Activated CD4-positive, alpha-beta T cell treated with anti-CD3 and anti-CD28 coated beads, Interleukin-10, Interleukin-2, amounts not matched to agents 100 ng/mL and 50 ng/mL, durations not matched to agents 16 hours and 8 hours (primary cell): ENCODE measurements at places on chromosomes 4 and X.

GRCh38 chr4:32631831-32632230, 1911.7 kb downstream of the PCDH7 start:
- no peak for DNase-seq

DNA sequence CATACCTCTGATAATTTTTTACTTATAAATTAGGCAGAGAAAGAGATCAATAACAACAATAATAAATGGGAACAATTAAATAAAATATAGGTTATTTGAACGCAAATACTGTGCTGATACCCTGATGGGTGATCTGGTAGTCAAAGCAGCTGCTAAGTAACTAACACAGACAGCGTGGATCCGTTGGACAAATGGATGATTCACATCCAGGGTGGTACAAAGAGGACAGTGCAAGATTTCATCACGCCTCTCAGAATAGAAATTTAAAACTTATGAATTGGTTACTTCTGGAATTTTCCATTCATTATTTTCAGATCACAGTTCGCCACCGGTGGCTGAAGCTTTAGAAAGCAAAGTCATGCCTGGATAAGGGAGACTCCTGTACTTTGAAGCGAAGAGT, 1066.0 kb upstream of the ADGRL3 start:
- no peak for DNase-seq

DNA sequence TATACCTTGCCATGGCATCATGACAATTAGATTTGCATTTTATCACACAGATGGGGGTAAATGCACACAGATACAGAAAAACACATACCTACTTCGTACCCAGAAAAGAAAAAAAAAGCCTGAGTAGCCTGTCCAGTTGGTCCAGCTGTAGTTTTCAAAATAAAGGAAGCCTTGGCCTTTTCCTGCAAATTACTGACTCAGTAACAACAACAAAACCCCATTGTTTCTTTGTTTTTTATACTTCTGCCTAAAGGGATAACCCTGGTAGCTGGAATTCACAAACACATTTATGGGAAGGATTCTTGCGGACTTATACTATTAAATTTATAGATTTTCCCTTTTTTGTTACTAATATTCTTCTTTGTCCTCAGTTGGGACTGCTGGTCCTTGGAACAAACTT, 156.4 kb upstream of the PCDH10 start:
- no peak for DNase-seq

DNA sequence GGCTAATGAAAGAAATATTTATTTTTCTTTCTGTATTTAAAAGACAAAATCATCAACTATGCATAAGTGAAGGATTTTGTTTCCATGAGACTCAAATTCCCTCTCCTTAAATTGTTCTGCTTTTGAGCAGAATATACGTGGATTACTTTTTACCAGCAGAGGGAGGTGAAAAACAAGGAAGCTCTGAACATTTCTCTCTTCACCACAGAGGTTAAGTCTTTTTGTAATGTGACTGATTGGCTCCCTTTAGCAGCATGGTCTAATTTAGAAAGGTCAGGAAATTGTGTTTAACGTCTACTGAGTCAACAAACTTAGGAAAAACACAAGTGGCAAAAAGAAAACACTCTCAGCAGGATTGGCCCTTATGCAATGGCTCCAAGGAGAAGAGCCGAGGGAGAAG, 55.1 kb upstream of the F9 start:
- no peak for DNase-seq

GRCh38 chr4:143346206-143346605, 9.5 kb downstream of the GAB1 start:
- DNase-seq, result no peak

GRCh38 chr4:139809757-139810140, 144.1 kb downstream of the MGST2 start:
- no peak for DNase-seq

- no peak for DNase-seq
Measured at GRCh38 chr4:155529272-155529671, 137.4 kb upstream of the GUCY1A1 start.

- no peak for DNase-seq
Measured at GRCh38 chrX:23978491-23978890, 48.5 kb downstream of the KLHL15 start.

DNA sequence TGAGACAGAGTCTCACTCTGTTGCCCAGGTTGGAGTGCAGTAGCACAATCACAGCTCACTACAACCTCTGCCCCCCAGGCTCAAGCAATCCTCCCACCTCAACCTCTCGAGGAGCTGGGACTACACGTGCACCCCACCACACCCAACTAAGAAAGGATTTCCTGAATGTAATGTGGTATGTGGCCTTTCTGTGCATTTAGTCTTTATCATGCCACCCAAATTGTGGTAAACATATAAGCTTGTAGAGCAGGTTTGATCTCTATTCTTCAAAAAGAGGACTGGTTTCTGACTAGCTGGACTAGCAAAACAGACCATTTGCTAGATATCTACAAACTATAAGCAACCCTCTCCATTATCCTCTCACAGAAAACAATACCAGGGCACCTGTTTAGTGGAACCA, 33.6 kb downstream of the ELOVL6 start:
- no peak for DNase-seq

- DNase-seq, result no peak
Measured at GRCh38 chr4:86249074-86249473, 110.8 kb downstream of the MAPK10 start.

- peak; percentile 79 for DNase-seq
Measured at GRCh38 chrX:149631234-149632165, at the start of gene TMEM185A. TMEM185A (minus strand) TSS chrX:149631792; CDS start chrX:149631580, 212 bp downstream.

GRCh38 chrX:40166582-40166981, 68.8 kb upstream of the BCOR start:
- DNase-seq, result no peak

- DNase-seq, result no peak
Measured at GRCh38 chr4:174553031-174553430, 30.7 kb upstream of the HPGD start.

- DNase-seq, result peak; percentile 65
Measured at GRCh38 chr4:36332023-36332781, 50.8 kb downstream of the DTHD1 start.

GRCh38 chrX:103635436-103635835, 6.7 kb downstream of the TCEAL1 start:
- DNase-seq, result no peak

DNA sequence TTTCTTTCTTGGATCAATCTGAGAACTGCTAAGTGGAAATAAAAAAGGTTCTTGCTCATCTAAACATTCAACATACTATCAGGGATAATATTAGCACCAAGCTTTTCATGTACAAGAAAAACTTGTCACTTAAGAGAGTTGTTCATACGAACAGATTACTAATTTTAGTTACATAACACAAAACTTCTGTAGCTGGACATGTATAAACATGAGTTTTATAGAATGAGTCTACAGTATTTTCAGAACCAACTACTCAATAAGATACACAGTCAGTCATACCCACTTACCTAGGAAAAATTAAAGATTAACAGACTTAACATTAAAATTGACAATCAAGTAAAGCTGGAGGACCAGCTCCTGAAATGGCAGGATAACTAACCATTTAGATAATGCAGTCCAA, 540.1 kb upstream of the FAM241A start:
- no peak for DNase-seq

DNA sequence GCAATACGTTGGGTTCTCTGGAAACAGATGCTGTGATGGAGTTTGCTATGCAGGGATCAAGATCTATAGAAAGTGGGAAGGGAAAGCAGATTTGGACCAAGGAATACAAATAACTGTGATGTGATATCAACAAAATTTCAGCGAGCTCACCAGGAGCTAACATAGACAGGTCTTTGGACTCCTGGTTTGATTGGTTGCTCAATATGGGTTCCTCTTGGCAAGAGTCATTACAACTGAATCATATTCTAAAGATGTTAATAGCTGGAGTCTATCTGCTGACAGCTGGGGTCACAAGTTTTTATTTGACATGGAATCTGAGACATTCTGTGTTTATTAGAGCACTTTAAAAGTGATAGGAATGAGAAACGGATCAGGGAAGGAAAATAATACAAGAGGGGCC, 637.6 kb upstream of the GNPDA2 start:
- no peak for DNase-seq

DNA sequence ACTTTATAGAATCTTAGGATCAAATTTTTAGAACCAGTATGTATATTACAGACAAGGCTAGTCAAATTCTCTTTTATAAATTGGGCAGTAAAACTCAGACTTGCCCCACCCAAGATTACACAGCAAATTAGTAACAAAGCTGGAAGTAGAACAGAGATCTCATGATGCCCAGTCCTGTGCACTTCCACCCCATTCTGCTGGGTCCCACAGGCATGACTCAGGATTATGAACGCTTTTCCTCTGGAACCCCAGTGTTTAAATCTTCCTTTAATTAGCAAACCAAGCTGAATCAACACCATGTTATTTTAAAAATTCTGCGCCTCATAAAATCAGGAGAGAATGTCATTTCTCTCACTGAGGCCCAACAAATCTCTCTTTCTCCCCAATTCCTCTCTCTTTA, 1.5 kb upstream of the IL13RA2 start:
- no peak for DNase-seq

DNA sequence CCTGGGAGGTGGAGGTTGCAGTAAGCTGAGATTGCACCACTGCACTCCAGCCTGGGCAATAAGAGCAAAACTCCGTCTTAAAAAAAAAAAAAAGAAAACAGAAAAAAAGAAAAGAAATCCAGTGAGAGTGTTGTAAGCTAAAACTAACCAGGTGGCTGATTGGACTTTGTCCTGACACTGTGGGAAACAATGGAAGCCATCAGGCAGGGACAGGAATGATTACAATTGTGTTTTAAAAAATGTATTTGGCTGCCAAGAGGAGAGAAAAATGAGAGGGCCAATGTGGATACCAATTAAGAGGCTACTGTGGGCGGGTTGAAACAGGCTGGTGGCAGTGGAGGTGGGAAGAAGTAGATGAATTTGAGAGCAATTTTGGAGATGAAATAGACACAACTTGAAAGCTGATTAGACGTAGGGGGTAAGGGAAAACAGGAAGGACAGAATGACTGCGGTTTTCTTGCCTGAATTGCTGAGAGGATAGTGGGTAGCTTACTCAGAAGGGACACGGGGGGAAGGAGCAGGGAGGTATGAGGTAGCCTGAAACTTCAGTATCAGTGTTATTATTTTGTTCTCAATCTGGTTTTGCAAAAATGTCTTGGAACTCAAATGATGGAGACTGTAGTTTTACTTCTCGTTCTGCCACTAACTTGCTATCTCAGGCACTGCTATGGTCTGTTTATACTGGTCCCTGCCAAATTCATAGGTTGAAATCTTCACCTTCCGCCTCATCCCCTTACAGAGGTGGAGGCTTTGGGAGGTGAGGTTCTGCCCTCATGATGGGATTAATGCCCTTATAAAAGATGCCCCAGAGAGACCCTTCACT, 45.6 kb upstream of the CHRNA9 start:
- DNase-seq, result peak; percentile 75

DNA sequence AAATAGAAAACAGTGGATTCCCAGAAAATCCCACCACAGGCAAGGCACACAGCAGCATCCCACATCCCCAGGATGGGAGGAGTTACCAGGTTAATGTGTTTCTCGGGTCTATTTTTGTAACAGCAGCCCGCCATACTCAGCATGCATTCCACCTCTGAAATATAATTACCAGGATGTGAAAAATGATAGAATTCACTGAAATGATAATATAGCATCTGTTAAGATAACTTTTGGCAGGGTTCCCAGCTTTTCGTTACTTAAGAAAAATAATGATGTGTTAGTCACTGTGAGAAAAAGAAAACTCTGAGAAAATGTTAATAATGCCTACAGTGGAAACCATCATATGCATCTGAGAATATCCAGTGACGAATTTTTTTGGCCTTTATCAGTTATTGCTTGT, 87.1 kb downstream of the VCX2 start:
- DNase-seq, result no peak

- DNase-seq, result no peak
Measured at GRCh38 chr4:39286263-39286662, 79.9 kb downstream of the RFC1 start.

GRCh38 chrX:1534301-1535168, 2.5 kb downstream of the P2RY8 start:
- DNase-seq, result peak; percentile 59

- DNase-seq, result no peak
Measured at GRCh38 chrX:46577221-46578005, 3.8 kb downstream of the CHST7 start.

DNA sequence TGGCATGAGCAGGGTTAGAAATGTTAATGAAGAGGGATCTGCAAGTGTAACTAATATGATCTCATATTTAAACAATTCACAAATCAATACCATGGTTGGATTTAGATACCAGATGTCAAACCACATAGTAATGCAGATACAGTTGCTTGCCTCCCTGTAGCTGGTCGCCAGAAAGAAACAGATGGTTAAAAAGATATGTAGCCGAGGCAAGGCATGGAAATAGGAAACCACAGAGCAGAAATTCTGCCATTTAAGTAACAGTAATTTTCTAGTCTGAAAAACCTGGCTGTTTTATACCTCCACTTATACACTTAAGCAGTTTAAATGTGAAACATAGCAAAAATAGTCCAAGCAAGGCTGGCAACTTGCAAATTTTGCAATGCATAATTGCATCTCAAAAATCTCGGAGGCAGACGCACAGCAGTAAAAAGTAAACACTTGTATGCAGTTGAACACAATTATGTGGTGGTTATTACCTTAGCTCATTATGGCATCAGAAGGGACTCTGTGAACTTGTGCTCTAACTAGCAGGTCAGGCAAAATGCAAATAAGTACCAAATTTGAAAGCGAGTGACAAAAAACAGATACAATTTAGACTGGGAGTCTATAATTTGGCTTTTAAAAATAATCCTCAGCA, 126.8 kb downstream of the NAA11 start:
- DNase-seq, result no peak

DNA sequence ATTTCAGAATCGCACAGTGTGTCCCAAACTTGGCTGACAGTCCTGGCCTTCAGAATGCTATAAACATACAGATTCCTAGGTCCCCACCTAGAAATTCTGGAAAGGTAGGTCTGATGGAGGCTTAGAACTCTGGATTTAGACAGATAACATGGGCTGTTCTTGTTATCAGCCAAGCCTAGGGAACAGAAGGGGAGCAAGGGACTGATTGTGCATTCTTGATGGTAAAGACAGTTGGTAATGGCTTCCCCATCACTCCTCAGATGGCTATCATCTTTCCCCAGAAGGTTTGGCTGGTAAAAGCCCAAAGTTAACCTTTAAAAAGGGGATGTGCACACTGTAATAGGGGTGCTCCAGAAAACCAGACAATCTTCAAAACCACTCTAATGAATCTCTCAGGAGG, 35.7 kb downstream of the DIPK2B start:
- DNase-seq, result no peak

DNA sequence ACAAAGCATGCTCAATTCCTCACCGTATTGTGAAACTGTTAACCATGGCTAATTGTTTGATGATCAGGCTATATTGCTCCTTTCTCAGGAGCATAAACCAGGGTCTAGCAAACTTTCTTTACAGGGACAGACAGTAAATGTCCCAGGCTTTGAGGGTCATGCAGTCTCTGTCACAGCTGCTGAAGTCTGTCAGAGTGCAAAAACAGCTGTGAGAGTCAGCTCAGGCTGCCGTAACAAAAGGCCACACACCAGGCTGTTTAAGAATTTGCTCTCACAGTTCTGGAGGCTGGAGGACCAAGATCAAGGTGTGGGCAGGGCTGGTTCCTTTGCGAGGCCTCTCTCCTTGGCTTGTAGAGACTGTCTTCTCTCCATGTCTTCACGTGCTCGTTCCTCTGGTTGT, 75.6 kb downstream of the GPR143 start:
- DNase-seq, result no peak

GRCh38 chr4:169566021-169566818, 46.2 kb downstream of the NEK1 start:
- DNase-seq, result peak; percentile 43

- no peak for DNase-seq
Measured at GRCh38 chr4:113528395-113528794, 233.1 kb downstream of the CAMK2D start.
